ENCODE measurements at places on chromosomes 16 and 17.

- DNase-seq, result no peak
Observed at GRCh38 chr16:81608523-81609209, 164.1 kb downstream of the CMIP start.

GRCh38 chr17:63578769-63579111 is 22.0 kb upstream of the TACO1 start:
- DNase-seq, result no peak

GRCh38 chr17:40605306-40605705 is 40.0 kb upstream of the CCR7 start:
- no peak for DNase-seq

GRCh38 chr17:83041305-83041704 is 38.1 kb upstream of the METRNL start:
- peak; percentile 58 for DNase-seq

GRCh38 chr16:82741073-82741615 is 114.4 kb downstream of the CDH13 start:
- no peak for DNase-seq

DNA sequence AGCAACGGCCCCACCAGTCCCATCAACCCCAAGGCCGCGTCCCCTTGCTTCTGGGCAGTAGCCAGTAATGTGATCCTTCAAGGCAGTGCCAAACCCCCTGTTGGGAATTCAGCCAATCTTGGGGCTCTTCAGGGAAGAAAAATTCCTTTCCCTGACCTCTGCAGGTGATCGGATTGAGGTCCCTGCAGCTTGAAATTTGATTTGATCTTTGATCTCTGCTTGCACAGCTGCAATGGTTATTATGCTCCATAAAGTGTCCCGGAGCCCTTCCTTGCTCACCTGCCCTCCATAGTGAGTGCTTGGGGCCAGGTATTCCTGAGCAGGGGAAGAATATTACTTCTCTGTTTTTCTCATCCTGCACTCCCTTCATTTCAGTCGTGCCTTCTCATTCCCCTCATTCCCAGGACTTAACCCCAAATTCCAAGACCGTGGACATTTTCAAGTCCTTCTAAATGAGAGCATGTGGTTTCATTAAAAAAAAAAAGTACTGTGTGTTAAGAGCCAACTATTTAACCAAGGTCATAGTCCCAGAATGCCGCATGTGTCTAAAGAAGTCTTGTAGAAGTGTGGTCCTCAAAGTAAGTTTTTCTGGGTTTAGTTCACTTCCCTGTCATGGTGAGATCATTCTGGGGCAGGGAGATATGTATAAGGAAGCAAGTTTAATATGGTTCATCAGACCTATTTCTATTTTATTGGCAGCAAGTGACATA is 56.3 kb downstream of the SOX9 start:
- no peak for DNase-seq

DNA sequence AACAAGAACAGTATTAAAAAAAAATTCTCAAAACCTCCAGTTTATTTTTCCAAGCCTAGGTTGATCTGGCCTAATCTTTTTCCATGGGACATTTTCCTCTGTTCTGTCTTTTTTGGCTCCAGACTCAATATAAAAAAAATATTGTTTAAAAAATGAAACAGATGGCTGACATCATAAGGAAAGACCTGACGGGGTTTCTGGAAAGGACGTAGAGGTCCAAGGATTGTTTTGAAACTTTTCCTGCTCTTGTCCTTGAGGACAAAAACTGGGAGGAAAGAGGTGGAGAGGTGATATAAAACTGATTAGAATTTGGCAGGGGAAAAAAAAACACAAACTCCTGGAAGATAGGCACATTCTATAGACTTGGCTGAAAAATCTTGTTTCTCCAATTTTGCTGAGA is 211.4 kb upstream of the CDH11 start:
- no peak for DNase-seq

DNA sequence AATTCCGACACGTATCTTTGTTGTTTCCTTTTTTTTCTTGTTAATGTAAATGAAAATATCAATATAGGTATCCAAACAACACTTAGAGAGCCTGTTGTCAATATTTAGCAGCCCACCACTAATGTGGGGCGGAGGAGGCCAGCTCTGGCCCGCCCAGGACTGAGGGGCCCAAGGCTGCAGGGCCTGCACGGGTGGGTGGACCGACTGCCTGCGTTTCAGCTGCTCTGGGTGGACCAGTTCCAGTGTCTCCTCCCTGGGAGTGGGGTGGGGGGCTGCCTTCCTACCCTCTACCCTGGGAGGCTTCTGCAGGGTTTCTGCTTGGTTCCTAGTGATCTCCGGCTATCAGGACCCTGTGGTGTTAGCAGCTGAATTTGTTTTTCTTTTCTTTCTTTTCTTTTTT is 15.9 kb upstream of the ADGRG1 start:
- no peak for DNase-seq

GRCh38 chr17:16269658-16270057 is 52.6 kb downstream of the PIGL start:
- DNase-seq, result no peak

DNA sequence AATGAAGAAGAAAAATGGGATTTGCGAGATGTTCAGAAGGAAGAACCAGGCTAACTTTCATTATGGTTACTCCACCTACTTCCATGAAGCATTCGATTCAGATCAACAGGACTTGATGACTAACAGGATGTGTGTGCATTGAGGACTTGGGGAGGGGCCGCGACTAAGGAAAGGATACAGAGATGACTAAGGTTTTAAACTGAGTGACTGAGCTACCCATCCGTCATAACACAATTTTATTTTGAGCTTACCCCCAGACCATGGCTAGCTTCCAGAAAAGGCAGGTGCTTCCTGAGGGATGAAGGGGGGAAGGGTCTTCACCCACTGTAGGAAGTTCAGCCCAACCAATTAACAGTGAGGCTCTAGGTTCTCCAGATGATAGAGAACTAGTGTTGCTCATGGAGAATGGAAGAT is 2.5 kb upstream of the CDYL2 start:
- DNase-seq, result no peak

DNA sequence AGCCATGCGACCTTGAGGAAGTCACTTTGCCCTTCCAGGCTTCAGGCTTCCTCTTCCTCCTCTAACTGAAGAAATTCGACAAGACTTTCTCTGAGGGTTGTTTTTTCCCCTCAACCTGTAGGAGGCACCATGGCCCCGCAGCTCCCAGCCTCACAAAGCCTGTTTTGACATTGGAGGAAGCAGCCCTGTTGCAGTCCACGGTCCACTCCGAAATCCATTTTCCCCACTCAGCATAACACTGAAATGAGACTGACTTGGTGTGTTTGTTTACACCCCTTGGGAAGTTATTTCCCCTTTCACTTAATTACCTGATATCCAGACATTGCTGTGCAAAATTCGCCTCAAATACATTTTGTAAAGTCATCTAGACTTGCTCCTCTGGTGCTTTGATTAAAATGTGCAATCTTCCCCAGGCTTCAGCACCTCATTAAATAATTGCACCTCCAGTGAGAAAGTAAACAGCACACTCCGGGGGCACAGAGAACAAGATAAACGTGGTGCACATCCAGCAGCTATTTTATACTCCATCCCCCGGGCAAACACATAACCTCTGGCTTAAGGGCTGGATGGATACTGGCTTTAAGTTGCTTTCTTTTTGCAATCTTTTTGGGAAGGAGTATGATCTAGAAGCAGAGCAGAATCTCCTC is 41.4 kb upstream of the PIRT start:
- DNase-seq, result no peak

GRCh38 chr16:84845496-84846002 is 25.8 kb downstream of the CRISPLD2 start:
- no peak for DNase-seq

- DNase-seq, result no peak
Observed at GRCh38 chr16:53415504-53415903, 18.8 kb upstream of the RBL2 start.

- no peak for DNase-seq
Observed at GRCh38 chr16:27511657-27512448, 37.9 kb downstream of the GTF3C1 start.

DNA sequence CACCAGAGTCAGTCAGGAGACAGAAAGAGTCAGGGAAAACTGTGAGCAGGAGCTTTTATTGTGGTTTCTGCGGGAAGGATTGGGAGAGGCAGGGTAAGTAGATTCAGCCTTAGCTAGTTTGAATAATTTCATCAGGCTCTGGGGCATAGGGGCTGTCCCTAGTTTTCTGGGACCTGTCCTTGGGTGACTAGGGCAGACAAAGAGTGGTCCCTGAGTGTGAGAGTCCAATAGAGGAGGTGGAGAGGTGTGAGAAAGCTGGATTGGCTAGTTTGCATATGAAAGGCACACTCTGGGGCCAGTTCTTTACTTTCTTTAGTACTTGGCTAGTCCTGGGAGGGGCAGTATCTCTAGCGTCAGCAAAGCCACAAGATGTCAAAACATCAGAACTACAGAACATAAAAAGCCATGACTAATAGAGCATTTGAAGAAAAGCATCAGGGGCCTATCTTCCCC is 255.6 kb downstream of the HS3ST3A1 start:
- no peak for DNase-seq

- no peak for DNase-seq
Observed at GRCh38 chr16:61105544-61105943, 930.7 kb downstream of the CDH8 start.

DNA sequence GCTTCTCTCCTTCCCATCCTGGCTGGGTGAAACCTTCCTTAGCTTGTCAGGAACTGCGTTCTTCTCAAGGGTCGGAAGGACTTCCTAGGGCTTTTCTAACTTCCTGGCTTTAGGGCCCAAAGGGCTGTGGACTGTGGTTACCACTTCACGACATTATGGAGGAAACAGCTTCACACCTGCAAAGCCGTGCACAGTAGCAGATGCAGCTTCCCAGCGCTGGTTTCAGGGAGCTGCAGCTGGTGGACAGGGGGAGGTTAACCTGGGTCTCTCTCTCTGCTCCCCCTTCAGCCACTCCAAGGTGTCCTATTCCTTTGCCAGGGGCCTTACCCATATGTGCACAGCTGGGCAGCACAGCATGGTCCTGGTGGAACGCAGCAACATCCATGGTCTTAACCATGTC is 155.8 kb upstream of the CDC42EP4 start:
- DNase-seq, result no peak

- DNase-seq, result no peak
Observed at GRCh38 chr16:7861891-7862582, 529.4 kb downstream of the RBFOX1 start.

- DNase-seq, result no peak
Observed at GRCh38 chr17:43975898-43976297, 22.2 kb upstream of the PYY start.
